ENCODE measurements at places on chromosomes 12 and 14.

DNA sequence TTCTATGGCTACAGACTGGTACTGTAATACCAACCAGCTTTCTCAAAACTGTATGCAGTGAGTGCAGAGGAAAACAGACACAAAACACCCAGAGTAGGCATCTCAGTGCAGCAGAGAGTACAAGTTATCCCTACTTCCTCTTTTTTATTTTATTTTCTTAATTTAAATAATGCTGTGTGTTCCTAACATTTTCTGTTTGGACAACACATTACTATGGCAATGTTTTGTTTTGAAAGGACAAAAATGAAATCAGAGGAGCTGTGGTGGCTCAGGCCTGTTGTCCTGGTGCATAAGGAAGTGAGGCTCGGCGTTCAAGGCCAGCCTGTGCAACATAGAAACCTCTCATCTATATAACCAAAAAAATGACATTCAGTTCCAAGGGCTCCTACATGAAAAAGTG is 33.7 kb upstream of the SELPLG start:
- DNase-seq, result no peak

GRCh38 chr14:74882103-74882920 is 596 bp downstream of the DLST start:
- DNase-seq, result no peak

DNA sequence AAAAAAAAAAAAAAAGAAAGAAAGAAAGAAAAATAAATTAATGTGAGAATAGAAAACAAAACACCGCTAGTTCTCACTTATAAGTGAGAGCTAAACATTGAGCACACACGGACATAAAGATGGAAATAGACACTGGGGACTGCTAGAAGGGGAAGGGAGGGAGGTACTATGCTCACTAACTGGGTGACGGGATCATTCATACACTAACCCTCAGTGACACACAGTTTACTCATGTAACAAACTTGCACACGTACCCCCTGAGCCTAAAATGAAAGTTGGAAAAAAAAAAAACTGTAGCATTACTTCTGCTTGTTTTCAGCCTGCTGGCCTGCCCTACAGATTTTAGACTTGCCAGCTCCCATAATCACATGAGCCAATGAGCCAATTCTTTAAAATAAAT is 10.5 kb upstream of the PRMT5 start:
- DNase-seq, result no peak

DNA sequence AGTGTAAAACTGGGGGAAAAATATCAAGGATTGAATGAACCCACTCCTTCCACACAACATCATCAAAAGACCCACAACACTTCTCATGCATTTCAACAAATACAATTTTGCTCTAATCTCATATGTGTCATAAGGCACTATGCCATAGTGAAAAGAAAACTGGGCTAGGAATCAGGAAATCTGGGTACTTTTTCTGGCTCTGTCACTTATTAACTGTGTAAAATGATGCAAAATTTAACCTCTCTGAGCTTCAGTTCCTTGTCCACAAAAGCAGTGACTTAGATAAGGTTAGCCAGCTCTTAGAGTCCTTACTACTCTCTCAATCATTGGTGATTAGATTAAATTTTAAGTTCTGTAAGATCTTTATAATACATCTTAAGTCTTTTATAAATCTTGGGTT is 250.5 kb upstream of the SOX5 start:
- no peak for DNase-seq

DNA sequence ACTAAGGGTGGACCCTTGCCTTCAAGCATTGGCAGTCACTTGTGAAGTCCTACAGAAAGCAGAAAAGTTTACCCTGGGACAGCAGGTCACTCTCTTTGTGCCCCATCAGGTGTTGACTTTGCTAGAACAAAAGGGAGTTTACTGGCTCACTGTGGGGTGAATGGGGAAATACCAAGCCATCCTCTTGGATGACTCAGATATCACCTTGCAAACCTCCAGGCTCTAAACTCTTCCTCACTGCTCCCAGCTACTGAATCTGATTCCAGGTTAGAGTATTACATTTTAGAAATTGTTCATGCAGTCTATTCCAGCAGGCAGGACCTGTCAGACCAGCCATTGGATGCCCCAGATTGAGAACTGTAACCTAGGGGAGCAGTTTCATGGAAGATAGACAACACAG is 7.3 kb upstream of the EDDM3B start:
- no peak for DNase-seq

DNA sequence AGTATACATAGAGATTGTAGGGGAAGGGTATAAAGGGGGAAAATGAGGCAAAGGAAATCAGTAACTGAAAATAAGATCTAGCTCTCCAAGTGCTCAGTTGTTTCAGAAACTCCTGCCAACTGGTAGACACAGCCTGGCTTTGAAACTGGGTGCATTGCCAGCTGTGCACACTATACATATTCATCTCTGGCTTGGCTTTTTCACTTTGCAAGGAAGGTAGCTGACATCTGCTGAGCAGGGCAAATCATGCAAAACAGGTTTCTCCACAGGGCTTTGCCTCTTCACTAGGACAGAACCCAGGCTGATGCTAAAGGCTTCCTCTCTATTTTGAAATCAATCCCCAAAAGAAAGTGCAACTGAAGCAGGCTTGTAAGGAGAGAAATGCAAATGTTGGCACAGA is 101.5 kb downstream of the HELB start:
- no peak for DNase-seq

- no peak for DNase-seq
Observed at GRCh38 chr12:47774663-47775062, 1.6 kb downstream of the SLC48A1 start.

DNA sequence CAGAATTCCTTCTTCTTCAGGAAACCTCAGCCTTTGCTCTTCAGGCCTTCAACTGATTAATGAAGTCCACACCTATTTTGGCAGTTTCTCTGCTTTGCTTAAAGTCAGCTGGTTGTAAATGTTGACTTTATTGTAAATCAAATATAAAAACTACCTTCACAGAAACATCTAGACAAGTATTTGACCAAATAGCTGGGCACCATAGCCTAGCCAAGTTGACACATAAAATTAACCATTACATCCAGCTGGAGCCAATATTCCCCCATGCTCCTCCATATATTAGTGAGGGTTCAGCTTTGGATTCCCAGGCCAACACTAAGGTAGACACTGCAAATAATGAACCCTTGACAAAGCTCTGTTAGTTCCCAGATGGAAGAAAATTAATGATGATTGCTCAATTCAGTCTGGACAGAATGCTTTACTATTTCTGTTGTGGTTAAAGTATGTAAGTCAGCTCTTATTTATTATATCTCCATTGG is 125.5 kb downstream of the ZFP36L1 start:
- no peak for DNase-seq

DNA sequence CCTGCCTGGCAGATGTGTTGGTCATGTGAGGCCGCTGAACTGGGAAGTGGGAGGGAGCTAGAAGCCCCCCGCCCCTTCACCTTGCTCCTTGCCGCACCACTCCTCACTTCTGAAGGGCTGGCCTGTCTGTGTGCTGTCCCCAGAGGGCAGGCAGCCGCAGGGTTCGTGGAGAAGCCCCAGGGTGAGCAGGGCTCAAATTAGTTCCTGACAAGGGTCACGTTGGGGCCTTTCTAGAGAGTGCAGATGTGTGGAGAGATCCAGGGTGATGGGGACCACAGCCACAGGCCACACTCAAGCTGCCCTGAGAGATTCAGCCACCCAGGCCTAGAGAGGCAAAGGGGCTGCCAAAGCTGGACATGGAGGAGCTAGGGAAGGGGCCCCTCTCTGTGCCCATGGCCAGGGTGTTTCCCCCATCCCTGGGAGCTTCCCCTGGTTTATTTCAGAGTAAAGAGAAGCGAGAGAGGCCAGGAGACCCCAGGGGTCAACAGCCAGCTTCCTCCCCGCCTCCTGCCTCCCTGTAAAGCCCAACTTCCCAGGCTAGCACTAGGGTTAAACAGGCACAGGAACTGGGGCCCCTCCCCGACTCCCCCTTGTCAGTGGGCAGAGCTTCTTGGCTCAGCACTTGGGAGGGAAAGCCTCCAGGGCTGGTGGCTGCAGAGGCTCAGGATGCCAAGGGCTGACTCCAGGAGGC is 16.2 kb downstream of the SLC25A29 start:
- no peak for DNase-seq

DNA sequence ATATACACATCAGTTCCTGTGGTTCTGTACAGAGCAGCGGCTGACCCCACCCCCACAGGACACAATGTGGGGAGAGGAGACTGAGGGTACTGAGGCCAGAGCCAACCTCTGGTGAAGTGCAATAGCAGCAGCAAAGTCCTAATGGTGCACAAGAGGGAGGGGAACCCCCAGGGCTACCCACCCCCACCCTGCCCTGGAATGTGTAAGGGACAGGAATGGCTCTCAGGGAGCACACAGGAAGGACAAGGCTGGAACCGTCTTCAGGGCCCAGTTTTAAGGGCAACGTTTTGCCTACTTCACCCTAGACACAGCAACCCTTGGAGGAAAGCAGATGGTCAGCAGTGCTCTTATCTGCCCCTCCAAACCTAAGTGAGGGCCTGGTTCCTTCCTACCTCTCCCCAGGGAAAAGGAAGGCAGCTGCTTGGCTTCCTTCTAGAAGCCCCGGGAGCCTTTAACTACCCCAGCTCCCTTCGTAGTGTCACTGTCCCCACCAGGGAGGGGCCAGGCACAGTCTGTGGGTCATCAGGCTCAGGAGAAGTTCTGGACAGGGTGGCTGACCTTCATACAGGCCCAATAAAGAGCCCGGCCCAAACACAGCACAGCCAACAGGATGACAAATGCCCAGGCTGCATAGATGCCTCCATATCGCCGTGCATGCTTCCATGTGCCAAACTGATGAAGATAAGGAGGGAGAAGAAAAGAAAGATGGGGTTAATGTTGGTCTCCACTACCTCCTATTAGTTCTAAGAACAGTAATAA is 3.0 kb downstream of the PIP4P1 start:
- no peak for DNase-seq

DNA sequence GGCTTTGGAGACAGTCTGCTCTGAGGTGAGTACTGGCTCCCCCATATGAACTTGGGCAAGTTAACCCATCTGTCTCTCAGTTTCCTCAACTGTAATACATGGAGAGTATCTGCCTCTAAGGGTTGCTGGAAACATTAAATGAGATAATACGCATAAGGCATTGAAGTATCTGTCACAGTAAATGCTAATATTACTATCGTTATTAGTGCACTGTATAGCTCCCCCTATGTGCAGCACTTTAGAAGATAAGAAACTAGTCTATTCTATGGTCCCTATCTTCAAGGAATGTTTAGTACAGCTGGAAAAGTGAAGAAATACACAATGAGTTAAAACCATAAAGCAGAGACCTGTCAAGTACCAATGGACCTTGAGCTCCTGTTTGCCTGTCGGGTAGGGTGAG is 51.7 kb upstream of the CFL2 start:
- no peak for DNase-seq

GRCh38 chr12:116933091-116933490 is 22.3 kb downstream of the FBXW8 start:
- DNase-seq, result no peak

GRCh38 chr14:76551906-76552305 is 176.0 kb downstream of the ESRRB start:
- DNase-seq, result no peak

- no peak for DNase-seq
Observed at GRCh38 chr14:44863271-44863670, 98.5 kb downstream of the KLHL28 start.

GRCh38 chr12:103197725-103198388 is 240.4 kb downstream of the ASCL1 start:
- no peak for DNase-seq

DNA sequence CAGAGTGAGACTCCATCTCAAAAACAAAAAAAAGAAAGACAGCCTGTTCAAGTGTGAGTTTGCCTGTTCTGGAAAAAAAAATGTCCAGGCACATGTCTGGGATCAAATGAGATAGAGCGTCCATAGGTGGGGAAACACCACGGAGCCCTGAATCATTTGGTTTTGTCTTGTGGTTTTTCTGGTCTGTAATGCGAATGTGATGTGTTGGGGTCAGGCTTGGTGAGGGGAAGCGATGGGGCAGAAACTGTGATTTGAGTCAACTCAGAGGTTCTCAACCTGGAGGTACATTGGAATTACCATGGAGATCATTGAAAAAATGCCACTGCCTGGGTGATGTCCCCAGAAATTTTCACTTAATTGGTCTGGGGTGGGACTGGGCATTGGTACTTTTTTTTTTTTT is 183.9 kb upstream of the PWP1 start:
- DNase-seq, result no peak

DNA sequence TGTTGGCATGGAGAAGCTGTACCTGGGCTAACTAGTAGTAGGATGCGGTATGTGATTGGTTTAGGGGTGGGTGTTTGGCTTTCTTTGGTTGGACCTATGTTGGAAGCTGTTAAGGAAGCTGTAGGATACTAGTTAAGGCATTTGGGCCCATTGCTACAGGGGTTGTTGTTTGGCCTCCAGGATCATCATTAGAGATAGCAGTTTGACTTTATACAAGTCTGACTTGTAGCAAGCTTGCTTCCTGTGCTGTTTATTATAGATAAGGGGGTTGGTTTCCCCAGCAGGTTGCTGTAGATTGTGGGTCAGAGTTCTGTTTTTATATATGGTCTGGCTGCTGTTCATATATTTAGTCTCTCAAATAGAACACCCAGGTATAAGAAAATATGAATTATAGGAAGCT is 1.4 kb upstream of the PRIM1 start:
- no peak for DNase-seq

DNA sequence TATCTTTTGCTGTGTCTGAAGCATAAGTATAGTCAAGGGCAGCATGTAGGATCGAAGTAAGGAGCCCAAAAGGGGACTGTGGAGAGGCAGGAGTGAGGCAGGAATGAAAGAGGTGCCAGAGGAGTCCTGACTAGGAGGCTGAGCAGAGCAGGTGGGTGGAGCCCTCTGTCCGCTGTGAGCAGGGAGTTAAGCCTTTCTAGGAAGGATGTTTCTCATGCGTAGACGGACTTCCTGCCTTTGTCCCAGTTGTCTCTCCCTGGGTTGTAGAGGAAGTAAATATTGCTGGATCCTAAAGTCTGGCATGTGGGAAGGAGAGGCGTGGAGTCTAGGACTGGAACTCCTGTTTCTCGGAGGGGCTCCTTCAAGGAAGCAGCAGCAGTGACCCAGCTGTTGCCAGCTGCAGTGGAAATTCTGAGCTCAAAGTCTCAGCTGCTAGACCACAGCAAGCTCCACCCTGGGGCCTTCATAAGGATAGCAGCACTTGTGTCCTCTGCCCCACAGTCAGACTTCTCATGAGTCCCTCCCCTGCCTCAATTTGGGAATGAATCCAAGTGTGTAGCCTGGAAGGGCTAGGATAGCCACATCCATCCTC is 44.0 kb downstream of the RBMS2 start:
- DNase-seq, result no peak

- no peak for DNase-seq
Observed at GRCh38 chr12:97375310-97375709, 87.3 kb upstream of the RMST start.
